Neuronal stem cell (in vitro differentiated cells): ENCODE measurements at places on chromosomes 6 and 20.

DNA sequence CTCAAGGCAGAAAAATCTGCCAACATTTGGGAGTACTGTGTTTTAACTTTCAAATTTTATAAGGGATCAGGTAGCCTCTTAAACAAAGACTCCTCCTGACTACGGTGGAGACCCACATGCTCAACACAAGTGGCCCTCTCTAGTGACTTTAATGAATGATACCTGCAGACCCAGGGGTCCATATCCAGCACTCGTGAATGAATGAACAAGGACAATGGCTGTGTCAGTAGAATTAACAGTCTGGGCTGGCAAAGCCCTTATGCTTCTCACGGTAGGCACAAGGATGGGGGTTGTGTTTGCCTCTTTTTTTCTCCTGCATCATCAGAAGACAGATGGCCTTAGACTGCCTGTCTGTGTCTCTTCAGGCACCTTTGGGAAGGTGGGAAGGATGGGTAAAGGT is 112.6 kb upstream of the TRAF3IP2 start:
- no peak for DNase-seq

DNA sequence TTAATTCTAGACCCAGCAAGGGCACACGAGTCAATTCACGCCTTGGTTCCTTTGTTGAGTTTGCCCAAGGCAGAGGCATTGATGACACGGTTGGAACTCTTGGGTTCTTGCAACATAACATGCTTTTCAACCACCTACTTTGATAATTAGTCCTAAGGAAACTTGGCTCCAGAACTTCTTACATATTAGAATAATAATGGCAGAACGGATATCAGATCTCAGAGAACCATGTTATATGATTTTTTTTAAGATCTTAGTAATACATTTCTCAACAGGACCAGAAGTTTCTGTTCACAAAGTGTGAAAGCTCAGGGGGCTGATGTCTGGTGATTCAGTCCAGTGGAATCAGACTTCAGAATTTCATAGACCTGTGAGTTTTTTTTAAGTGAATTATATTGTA is 19.2 kb downstream of the SPTLC3 start:
- no peak for DNase-seq

GRCh38 chr6:37005827-37006567 is 542 bp downstream of the FGD2 start:
- no peak for DNase-seq

DNA sequence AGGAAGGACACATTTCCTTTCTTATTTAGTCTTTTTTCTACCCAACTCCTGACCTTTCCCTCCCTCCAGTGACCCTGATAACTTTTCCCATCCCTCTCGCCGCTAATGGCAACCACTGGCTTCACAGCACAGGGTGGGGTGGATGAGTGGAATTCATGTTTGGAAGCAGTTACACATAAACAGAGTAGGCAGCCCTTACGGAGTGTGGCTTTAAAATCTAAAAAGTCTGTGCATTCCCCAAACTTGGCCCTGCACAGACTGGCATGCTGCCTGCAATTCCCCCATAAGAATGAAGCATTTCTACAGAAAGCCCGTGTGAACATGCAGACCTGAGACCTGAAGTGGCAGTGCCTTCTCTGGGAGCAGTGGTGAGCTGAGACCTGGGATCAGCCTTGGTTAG is 275.9 kb upstream of the PRND start:
- no peak for DNase-seq

GRCh38 chr6:31972709-31973350 is 892 bp upstream of the DXO start:
- DNase-seq, result no peak

DNA sequence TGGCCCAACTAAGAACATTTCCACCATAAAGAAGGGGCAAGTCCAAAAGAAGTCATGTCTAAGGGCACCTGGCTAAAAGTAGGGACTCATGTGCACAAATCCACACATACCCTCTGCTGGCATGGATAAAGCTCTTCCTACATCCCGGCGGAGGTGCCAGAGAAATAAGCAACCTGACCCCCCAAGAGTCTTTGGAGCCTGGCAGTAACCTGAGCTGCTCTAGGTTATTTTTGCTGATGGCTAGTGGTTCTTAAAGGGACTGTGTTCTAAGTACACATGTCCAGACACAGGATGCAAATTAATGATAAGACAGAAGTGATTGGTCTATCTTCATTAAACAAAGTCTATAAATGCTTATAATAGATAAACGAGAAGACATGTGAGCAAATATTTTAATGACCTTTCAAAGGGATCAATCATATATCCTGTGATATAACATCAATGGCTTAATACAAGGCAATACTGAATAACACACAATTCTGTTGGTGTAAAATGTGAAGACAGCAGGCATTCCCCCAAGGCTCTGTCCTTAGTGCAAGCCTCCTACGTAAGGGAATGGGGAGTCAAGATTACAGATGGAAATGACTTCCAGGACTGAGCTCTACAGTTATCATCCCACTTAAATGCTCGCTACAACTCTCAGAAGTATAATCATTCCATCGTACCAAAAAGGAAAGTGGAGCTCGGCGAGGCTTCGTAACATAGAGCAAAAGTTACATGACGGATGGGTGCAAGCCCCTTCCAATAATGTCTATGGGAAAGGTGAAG is 52.5 kb downstream of the HIVEP2 start:
- no peak for DNase-seq

DNA sequence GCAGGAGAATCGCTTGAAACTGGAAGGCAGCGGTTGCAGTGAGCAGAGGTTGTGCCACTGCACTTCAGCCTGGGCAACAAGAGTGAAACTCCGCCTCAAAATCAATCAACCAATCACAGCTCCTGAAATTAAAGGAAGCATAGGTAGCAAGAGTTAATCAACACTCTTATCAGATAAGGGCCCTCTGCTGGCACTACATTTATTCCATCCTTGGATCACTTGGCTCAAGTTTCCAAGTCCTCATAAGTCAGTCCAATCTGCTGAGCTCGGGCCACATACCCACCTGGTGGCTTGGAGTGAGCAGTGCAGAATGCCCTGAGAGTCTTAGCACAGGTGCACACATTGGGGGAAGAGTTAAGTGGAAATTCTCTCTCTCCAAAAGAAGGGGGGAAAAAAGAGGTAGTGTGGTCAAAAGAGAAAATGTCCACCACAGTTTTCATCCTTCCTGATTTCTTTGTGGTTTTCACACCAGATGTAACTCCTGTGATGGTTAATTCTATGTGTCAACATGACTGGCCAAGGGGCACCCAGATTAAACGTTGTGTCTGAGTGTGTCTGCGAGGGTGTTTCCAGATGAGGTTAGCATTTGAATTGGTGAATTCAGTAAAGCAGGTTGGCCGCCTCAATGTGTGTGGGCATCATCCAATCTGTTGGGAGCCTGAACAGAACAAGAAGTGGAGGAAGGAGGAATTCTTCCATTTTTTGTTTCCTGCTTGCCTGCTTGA is 14.2 kb upstream of the FAM8A1 start:
- no peak for DNase-seq

- DNase-seq, result no peak
Measured at GRCh38 chr6:55423933-55424332, 96.7 kb downstream of the GFRAL start.

DNA sequence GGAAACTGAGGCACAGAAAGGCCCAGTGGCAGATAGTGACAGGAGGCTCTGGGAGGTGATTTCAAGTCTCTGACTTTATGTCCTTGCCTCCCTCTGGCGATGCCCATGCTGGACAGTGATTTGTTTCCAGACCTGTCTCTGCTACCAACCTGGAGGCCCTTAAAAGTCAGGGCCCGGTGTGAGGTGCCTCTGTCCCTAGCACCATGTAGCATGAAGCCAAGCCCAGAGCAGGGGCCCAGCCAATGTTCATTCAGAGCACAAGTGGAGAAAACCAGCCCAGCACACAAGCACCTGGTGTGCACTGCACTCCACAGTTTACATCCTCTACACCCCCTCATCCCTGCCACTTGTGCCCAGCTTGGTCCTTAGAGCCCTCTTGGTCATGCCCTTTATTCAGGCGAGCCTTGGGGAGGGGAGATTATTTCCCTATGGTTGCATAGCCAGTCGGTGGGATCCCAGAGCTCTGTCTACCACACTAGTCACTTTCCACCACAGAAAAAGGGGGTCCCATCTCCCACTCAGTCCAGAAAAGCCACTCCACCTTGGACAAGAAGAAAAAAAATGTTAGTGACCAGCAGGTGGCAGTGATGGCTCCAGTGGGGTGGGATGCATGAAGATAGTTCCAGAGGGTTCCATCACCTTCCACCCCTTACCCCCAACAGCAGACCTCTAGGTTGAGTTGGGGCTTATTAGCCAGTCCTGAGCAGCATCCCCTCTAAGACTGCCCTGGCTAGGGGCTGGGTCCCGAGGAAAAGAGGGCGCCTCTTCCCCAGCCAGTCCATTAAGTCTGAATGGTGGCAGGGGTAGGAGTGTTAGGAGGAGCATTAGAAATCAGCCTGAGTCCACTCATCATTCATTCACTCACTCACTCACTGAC is 30.9 kb downstream of the KIAA1755 start:
- no peak for DNase-seq
